NCI-H774 (cell line): ENCODE measurements at places on chromosomes 13 and 19.
A peak's percentile ranks its signal among the peaks of the same experiment; 100 is the strongest.

GRCh38 chr19:43811837-43812236 lies 9.6 kb upstream of the LYPD5 start:
- DNase-seq, result no peak

DNA sequence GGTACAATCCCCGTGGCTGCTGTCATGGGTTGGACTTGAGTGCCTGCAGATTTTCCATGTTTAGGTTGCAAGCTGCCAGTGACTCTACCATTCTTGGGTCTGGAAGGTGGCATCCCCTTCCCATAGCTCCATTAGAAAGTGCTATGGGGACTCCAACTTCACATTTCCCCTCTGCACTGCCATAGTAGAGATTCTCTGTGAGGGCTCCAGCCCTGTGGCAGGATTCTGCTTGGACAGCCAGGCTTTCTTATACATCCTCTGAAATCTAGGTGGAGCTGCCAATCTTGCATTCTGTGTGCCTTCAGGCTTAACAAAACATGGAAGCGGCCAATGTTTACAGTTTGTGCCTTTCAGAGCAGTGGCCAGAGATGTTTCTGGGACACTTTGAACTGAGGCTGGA lies 636.2 kb downstream of the SLITRK6 start:
- DNase-seq, result no peak

DNA sequence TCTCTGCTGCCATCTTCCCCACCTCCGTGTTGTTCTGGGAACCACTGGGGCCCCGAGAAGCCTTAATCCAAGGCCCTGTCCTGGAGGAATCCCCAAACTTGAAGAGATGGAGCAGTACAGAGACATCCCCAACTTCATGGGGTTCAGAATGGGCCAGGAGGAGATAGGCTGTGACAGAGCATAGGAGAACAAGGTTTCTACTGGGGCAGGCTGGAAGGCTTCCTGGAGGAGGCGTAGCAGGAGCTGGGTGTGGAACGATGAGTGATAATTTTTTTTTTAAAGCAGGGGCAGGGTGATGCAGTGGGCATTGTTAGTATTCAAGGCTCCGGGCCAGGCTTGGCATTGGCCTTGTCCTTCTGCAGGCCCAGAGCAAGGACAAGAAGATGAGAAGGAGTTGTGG lies 3.3 kb downstream of the CYP4F8 start:
- DNase-seq, result no peak

- no peak for DNase-seq
These were observed 454.5 kb downstream of the SUCLA2 start for GRCh38 chr13:47546391-47547225.

GRCh38 chr19:4429771-4430171 lies 27.3 kb downstream of the CHAF1A start:
- DNase-seq, result no peak

DNA sequence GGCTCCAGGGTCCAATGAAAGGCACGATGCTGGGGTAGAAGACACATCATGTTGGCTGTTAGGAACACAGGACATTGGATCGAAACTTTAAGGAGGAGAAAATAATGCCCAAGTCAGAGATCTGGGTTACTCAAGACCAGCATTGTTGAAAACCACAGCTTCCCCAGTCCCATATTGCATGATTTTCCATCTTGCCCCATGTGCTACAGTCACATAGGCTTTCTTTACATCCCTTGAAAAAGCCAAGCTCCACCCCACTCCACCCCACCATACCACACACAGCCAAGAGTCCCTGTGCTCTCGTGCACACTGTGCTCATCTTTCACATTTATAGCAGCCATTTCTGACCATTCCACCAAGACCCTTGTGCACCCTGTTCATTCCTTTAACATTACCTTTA lies 636.2 kb downstream of the DIAPH3 start:
- DNase-seq, result no peak

GRCh38 chr13:106560821-106561220 lies 7.1 kb downstream of the ARGLU1 start:
- no peak for DNase-seq

GRCh38 chr19:21321996-21322395 lies 7.2 kb downstream of the ZNF708 start:
- DNase-seq, result no peak

- no peak for DNase-seq
These were observed 8.6 kb downstream of the PTBP1 start for GRCh38 chr19:805600-806550.

GRCh38 chr13:47298506-47298905 lies 401.7 kb upstream of the HTR2A start:
- DNase-seq, result no peak

- no peak for DNase-seq
These were observed 18.4 kb upstream of the SIGLEC14 start for GRCh38 chr19:51664997-51665396.

- DNase-seq, result no peak
These were observed 3.2 kb downstream of the CCDC122 start for GRCh38 chr13:43876366-43876765.

GRCh38 chr13:26460648-26461047 lies 96.8 kb upstream of the WASF3 start:
- DNase-seq, result no peak

DNA sequence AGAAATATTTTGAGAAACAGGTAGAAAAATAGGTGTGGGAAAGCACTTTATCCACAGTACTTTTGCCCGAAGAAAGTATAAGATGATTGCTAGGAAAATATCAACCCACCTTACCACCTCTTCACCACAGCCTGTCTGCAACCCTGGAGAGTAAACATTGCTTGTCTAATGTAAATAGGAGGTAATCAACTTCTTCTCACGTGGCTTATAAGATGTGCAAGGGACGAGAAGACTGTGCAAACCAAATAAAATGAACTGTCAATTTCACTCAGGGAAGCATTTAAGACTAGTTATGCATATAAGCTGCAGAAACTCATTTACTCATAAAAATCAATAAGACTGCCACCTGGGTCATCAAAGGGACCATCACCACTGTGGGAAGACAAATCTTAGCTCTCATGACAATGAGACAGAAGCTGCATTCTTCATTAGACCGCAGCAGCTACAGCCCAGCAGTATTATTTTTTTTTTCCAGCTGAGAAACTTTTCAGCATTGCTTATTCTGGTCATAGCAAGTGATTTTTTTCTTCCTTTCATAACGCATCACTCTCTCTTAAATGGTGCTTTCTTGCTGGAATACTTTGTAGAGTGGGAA lies 807.7 kb upstream of the GPC6 start:
- DNase-seq, result no peak

DNA sequence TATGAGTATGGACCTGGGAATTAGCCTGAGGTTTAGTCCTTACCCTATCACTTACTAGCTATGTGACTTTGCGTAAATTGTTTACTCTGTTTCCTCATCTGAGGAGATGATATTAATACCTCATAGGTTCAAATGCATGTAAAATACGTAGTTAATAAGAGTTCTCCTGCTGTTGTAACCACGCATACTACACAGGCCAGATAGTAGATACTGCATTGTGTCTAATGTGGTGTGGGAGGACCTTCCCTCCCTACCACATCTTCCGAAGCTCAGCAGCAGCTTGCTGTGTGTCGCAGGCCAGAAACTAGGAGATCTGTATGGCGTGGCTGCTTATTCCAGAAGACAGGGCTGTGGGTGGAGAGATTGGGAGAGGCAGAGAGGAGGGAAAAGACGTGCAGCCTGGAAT lies 23.0 kb downstream of the GTF2F2 start:
- DNase-seq, result no peak

GRCh38 chr13:26541041-26541440 lies 16.4 kb upstream of the WASF3 start:
- no peak for DNase-seq

- DNase-seq, result no peak
These were observed 15.8 kb upstream of the GARIN5A start for GRCh38 chr19:50492303-50493052.

DNA sequence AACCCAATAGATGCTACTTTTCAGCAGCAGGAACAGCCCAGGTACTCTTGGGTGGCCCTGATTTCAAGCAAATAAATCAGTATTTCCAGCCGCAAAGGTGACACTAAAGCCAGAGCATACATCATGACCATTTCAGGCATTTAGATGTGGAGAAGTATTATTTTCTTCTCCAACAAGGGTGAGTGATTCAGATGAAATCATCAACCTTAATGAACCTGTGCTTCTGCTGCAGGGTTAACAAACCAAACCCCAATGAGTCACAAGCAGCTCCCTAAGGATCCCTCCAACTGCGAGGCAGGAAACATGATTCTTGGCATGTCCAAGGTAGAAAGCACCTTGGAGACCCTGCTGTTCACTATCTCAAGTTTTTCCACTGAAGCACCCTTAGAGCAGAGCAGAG lies 32.7 kb downstream of the MBNL2 start:
- DNase-seq, result no peak

DNA sequence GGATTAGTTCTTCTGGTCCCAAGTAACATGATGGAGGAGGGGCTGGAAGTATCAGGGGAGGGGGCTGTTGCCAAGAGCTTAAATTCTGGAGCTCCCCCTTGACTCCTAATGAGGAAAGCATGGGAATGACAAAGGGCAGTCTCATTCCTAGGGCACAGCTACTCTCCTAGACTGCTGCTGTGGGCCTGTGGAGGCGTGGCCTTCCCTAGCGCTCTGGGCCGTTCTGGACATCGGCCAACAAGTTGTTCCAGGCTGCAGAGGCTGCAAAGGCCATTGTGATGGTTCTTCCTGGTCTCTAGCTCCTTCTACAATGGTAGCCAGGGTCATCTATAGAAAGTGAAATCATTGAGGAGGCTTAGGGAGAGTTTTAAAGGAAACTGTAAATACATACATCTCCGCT lies 916.6 kb downstream of the DIAPH3 start:
- no peak for DNase-seq

- DNase-seq, result no peak
These were observed 127.5 kb downstream of the SIPA1L3 start for GRCh38 chr19:38034492-38034860.

- no peak for DNase-seq
These were observed 110.7 kb upstream of the WASF3 start for GRCh38 chr13:26446751-26447150.

DNA sequence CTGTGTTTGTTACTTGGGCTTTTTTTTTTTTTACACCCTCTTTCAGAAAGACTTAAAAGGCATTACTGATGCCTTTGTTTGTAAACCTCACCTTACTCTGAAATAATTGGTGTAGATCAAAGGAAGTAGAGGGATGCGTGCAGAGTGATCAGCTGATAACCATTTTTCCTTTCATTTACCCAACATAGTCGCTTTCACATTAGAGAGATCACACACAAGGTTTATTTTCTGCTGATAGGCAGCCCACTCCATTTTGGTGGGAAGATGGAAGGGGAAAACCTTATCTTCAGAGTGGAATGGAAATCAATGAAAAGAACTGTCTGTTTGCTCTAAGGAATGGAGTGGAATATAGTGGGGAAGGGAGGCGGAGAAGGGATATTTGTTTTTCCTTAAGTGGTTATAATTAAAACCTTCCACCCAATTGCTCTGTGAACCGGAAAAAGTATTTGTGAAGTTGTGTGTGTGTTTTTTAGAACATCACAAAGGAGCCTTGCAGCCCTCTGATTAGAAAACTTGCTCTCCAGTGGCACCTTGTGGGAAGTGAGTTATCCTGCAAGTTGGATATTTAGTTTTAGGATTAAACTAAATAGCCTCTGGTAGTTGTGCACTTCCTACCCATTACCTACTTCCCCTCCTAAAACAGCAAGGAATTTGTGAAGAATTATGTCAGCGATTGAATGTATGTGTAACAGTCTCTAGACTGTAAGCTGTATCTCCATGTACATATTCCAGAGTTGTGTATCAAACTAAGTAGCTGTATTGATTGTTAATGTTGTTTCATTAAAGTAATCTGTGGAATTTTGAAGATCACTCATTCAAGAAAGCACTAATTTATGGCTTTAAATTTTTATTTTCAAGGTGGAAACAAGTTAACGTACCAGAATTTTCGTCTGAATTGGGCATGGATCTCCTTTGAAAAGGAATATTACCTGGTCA lies 76.8 kb downstream of the FREM2 start:
- peak; percentile 45 for DNase-seq

DNA sequence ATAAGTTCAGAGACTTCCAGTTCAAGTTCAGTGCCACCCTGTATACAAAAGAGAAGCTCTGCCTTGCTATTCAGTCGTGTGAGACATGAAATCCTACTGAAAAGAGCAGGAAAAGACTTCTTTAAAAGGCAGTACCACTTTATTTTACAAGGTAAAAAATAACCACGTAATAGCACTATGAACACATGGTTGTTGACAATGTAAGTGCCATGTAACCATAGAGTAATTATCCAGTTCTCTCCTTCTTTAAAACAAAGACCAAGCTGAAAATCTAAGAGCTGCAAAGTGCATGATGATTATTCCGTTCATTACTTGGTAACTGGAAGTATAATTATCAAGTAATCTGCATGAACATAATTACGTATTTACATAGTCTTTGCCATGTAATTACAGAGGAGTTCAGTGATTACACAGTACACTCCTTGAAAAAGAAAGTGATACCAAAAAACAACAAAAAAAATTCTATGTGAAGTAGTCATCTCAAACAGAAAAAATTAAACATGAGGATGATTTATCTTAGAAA lies 288.7 kb downstream of the EFNB2 start:
- no peak for DNase-seq

GRCh38 chr19:22616659-22617058 lies 17.5 kb upstream of the ZNF492 start:
- no peak for DNase-seq

DNA sequence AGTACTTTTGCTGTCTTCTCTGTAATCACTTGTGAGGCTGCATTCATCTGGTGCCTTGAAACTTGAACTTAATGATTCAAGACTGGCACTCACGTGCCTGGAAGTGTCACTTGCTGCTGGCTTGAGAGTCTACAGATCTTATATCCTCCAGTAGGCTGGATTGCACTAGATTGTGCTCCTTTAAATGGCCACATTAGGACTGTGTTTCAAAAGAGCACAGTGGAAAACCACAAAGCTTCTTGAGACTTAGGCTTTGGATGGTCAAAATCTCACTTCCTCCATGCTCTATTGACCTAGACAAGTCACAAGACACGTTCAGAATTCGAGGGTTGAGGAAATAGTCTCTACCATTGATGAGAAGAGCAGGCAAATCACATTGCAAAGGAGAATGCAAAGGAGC lies 1278.8 kb upstream of the MIR17HG start:
- no peak for DNase-seq

- no peak for DNase-seq
These were observed 1.3 kb downstream of the TPP2 start for GRCh38 chr13:102598061-102598460.

DNA sequence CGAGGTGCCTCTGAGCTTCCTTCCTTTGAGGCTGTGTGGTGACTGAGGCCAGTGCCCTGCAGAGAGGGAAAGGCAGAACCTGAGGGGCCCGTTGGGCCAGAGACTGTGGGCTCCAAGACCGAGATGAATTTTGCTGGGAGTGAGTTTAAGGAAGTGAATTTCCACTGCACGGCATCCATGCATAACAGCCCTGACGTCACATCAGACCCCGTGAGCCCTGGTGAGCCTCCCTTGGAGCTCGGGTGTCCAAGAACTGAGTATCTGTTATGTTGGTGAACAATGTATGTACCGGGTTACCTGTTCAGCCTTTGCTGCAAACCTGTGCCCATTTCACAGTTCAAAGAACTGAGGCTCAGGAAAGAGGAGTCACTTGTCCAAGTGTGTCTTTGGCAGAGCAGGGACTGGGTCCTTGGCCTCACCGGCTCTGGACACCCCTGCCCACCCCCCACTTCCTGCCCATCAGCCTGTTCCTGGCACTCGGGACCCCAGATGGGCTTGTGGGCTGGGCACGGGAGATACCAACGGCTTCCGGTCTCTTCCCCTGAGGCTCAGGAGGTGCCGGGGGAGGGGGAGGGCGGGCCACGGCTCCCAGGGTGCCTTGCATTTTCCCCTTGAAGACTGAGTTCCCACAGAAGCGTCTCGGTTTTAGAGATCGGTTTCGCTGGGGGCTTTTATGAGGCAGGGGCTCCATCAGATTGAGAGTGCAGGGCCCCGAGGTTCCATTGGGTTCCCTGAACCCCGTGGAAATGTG lies 33.7 kb downstream of the NFILZ start:
- no peak for DNase-seq

GRCh38 chr13:75357576-75358289 lies 124.2 kb downstream of the TBC1D4 start:
- no peak for DNase-seq
